Bronchial smooth muscle cell (primary cell): ENCODE measurements at places on chromosomes 6 and 20. TPM values are rescaled to one million over a fixed set of nuclear protein-coding genes. Genes with fewer than 3 reads are reported as not detected.

TCP11 gene
- 0.16 TPM in 1 of 2 replicates, not detected in the other for total RNA-seq

APOM gene
- total RNA-seq, result 1.6 and 1.8 TPM in 2 replicates

C6orf15 gene
- total RNA-seq, result not detected in 2 replicates

ADGRB3 gene
- 0.16 TPM in 1 of 2 replicates, not detected in the other for total RNA-seq

SGK2 gene
- 0.43 TPM in 1 of 2 replicates, not detected in the other for total RNA-seq

IYD gene
- total RNA-seq, result not detected in 2 replicates

KCNK16 gene
- not detected in 2 replicates for total RNA-seq
